Stimulated activated CD4-positive, alpha-beta T cell treated with anti-CD3 and anti-CD28 coated beads, Interleukin-4, amount 100 ng/mL, for 1 hour (primary cell): ENCODE measurements at places on chromosomes 3 and 15.

DNA sequence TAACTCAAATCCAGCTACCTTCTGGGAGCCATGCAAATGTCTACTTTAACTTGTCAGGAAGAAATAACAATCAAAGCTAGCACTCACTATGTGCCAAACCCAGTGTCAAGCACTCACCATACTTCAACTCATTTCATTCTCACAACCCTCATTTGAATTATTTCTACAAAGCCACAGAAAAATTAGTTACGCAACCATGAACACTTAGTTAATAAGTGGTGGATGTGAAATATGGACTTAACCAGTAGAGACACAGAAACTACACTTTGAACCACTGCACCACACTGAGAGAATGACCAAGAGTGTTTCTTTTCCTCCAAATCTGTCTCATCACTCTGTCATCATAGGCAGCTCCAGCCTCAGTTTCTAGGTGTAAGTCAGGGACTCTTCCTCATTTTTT lies 91.0 kb upstream of the MBNL1 start:
- no peak for DNase-seq

DNA sequence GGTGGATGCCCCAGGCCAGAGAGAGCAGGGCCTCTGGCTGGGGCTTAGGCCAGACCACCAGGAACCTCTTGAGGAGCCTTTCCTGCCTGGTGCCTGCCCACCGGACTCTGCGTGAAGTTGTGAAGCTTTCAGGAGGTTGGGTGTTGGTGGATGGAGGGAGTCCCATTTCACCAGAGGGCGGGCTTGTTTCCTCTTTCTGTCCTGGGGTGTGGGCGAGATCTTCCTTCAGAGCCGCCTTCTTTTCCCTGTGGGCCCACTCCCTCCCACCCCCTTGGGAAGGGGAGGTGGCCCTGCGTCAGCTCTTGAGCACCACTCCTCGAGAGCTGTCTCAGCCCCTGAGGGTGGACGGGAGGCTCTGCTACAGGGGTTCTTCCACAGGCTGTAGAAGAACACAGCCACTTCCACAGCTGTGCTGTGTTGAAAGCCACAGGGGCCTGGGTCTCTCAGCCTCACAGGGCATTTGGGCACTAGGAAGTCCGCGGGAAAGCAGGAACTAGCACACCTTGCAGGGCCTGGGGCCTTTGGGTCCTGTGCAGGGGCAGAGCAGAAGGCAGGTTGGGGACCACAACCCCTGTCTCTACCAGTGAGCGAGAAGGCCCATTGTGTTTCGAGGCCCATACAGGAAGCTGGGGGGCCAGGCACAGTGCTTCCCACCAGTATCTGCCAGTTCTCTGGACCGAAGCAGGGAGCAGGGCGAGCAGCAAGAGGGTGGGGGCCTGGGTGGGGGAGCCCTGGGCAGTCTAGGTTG lies 2.1 kb downstream of the AMIGO3 start:
- no peak for DNase-seq

DNA sequence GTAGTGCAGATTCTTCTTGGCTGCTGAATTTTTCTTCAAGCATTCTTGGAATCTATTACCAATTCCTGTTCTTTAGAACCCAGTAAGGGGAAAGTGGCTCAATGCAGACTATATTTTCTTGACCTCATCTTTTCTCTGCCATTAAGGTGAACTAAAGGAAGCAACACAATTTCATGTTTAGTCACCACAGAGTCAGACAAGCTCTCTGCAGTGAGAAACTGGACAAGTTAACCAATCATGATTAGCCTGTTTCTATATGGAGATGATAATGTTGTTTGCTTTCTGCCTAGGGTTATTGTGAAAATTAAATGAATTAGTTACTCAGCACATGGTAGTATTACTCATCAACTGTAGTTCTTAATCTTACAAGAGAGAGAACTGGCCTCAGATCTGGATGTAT lies 1075.1 kb downstream of the AGBL1 start:
- no peak for DNase-seq

- DNase-seq = no peak
These were observed 34.3 kb downstream of the DENND6A start for GRCh38 chr3:57658536-57658935.

DNA sequence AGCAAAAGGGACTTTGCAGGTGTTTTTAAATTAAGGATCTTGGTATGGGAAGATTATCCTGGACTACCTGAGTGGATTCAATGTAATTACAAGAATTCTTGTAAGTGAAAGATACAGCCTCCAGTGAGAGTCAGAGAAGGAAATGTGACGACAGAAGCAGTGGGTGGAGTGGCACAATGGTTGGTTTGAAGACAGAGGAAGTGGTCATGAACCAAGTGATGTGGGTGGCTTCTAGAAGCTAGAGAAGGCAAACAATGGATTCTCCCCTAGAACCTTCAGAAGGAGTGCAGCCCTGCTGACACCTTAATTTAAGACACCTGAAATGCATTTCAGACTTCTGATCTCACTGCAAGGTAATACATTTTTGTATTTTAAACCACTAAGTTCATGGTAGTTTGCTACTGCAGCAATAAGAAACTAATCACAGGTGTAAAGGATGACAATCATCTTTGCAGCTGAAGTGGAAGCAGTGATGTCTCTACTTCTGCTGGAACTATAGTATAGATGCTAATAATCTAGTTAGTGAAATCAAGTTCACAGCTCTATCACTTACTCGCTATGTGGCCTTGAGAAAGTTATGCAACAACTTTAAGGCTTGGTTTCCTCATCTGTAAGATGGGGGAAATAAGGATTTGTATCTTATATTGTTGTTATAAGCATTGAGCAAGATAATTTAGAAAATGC lies 403.4 kb upstream of the SUCLG2 start:
- DNase-seq = peak; percentile 33

- DNase-seq = no peak
These were observed 458.3 kb upstream of the ARL6 start for GRCh38 chr3:97306226-97306625.

DNA sequence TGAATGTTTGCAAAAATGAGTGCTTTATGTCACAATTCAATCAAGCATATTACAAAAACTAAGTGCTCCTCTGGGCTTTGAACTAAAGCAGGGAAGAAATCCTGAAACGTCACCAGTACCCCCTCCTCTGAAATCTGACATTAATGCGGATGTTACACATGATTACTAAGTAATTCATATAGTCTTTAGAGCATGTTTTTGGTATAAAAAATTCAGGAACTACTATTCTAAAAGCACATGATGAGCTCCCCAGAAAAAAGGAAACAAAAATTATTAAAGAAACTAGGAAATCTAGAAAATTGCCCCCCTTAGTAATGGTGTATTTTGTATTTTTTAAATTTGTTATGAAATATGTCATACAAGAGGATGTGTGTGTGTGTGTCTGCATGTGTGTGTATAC lies 87.7 kb downstream of the MYO5A start:
- DNase-seq = no peak

DNA sequence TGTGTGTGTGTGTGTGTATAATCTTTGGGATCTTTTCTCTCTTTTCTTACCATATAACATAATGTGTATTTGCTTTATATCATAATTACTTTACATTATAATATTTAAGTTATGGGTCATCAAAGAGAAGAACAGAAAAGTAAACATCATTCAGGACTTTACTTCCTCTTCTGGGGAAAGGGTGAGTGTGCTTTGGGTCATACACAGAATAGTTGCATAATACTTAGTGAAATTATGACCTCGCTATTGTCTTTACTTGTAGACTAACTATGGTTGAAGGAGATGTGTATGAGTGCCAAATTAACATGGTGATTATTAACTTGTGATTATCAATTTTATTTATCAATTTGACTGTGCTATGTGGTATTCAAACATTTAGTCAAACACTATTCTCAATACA lies 1086.9 kb downstream of the DIPK2A start:
- no peak for DNase-seq

DNA sequence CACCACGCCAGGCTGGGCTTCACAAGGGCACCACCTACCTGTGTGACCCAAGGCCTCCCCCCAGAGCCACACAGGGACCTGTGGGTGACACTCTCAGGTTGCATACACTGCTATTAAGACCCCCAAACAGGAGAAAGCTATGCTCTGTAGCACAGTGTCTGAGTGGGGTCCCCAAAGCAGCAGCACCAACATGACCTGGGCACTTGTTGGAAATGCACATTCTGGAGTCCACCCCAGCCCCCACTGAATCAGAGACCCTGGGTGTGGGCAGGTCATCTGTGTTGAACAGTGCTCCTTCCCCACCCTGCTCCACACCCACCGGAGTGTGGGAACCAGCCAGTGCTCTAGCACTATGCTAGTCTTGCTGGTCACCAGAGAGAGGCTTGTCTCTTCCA lies 76.1 kb downstream of the ADAMTS17 start:
- no peak for DNase-seq
